HepG2 (cell line): ENCODE measurements at places on chromosomes 5 and 9. TPM values are rescaled to one million over a fixed set of nuclear protein-coding genes. Genes with fewer than 3 reads are reported as not detected.
A peak's percentile ranks its signal among the peaks of the same experiment; 100 is the strongest.

The BAAT gene
- total RNA-seq: 0.71 and 1.0 TPM in 2 replicates

The ACTBL2 gene
- total RNA-seq: not detected in 2 replicates

The SLC45A2 gene
- 0.22 TPM in 1 of 2 replicates, not detected in the other for total RNA-seq

The ADAMTS16 gene
- 0.02 and 0.07 TPM in 2 replicates for total RNA-seq

The FBP1 gene
- 0.28 and 0.29 TPM in 2 replicates for total RNA-seq

The PCDHGA11 gene
- total RNA-seq: 0.24 TPM in 1 of 2 replicates, not detected in the other

The GRM6 gene
- not detected in 2 replicates for total RNA-seq

- H3K36me3 ChIP-seq: no peaks in the 10 kb centered on the region
- H3K27ac ChIP-seq: no peak overlapping the region
- no peak overlapping the region for H3K4me3 ChIP-seq
- H3K4me1 ChIP-seq: peaks cover 25% of the 10 kb centered on the region
- no peaks in the 10 kb centered on the region for H3K27me3 ChIP-seq
- DNase-seq: peak; percentile 47
Measured at GRCh38 chr5:150562832-150563231, 54.9 kb downstream of the NDST1 start.

- H3K4me3 ChIP-seq: peak overlapping the region; percentile 17; the same call in 1 of the 2 replicates
- H3K4me1 ChIP-seq: peaks cover 32% of the 10 kb centered on the region
- DNase-seq: peak; percentile 16
Measured at GRCh38 chr5:172303162-172303561, 19.6 kb upstream of the UBTD2 start.

DNA sequence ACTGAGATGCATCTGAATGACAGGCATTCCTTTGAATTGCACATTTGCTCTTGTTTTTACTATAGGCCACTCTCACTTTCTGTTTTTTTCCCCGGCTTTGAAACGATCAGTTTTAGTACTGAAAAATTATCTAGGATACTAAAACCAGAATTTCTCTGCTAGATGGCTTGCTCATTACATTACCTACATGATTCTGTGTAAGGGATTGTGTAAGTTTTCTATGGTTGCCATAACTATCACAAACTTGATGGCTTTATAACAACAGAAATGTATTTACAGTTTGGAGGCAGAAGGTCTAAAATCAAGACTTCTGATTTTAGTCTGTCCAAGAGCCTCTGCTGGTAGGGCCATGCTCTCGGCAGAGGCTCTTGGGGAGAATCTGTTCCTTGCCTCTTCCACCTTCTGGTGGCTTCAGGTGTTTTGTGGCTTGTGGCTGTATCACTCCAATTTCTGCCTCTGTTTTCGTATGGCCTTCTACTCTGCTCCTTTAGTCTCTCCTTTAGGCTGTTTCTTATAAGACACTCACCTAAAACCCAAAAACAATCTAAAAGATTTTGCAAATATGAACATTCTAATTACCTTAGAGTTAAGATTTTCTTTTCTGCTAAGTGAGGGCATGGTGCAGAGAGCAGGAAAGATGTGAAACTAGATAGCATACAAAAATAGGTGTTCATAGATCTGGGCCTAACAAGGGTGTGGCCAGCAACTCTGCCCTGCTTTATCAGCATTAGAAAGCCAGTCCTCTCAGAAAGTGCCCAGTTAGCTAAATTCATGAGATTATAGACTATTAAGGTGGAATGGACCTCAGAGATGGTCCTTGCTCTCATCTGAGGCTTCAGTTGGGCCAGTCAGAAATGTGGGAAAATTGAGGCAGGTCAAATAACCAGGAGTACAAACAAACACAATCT lies 93.3 kb upstream of the CDKN2B start:
- DNase-seq: no peak
- no peak overlapping the region for H3K27ac ChIP-seq
- H3K36me3 ChIP-seq: no peaks in the 10 kb centered on the region
- no peaks in the 10 kb centered on the region for H3K4me1 ChIP-seq
- H3K27me3 ChIP-seq: no peaks in the 10 kb centered on the region
- H3K4me3 ChIP-seq: no peak overlapping the region

GRCh38 chr5:169628892-169629291 lies 8.2 kb upstream of the DOCK2 start:
- no peak overlapping the region for H3K27ac ChIP-seq
- no peak overlapping the region for H3K4me3 ChIP-seq
- no peaks in the 10 kb centered on the region for H3K27me3 ChIP-seq
- DNase-seq: no peak
- H3K4me1 ChIP-seq: no peaks in the 10 kb centered on the region

DNA sequence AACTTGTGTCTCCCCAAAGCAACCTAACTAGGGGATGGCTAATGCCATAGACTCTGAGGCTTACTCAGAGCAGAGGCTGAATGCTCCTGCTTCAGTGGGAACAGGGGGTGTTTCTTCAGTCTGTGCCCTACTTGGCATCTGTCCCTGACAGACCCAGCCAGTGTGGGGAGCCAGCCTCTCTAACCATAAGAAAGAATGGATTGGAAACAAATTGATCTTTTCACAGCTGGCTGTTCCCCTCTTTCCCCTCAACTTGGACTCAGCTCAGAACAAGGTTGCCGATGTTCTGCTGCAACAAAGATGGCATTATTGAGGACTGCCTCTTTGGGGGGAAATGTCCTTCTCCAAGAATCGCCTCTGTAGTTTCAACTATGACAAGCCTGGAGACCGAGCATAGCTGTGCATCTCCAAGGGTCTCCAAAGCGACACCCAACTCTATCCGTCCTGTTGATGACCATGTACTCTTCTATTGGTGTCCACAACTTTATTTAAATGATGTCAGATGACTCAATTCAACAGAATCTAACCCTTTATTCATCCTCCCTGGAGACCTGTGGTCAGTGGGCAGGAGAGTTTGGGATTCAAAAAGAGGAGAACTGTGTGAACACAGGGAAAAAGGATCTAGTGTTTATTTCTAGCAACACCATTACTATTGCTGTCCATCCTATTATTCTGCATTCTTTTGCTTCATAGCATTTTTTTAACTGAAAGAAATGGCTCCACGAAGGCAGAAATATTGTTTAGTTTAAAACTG lies 24.7 kb upstream of the TNC start:
- no peaks in the 10 kb centered on the region for H3K36me3 ChIP-seq
- H3K4me1 ChIP-seq: no peaks in the 10 kb centered on the region
- H3K27ac ChIP-seq: no peak overlapping the region
- no peaks in the 10 kb centered on the region for H3K27me3 ChIP-seq

DNA sequence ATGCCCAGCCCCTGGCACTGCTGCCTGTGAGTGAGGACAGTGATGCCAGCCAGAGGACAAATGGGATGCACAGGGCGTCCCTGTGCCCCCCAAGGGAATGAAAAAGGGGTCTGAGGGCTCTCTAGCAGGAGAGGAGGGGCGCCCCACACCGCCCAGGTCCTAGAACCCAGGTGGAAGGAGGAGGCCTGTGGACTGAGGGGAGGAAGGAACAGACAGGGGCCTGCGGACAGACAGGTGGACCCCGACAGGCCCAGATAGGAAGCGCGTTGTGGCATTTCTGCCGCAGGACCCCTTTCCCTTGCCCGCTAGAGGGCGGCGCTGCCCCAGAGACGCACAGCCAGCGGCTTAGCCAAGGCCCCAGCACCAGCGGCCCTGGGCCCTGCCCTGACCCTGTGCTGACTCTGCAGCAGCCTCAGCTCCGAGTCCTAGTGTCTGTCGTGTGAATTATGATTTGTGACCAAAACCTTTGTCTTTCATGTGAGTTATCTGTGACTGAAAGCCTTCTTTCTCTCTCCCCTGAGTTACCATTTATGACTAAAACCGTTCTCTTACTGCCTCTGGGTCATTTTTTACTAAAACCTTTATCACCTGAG lies 30.7 kb downstream of the TRIP13 start:
- no peaks in the 10 kb centered on the region for H3K27me3 ChIP-seq
- DNase-seq: peak; percentile 66
- H3K27ac ChIP-seq: no peak overlapping the region
- H3K4me1 ChIP-seq: peaks cover 22% of the 10 kb centered on the region
- H3K36me3 ChIP-seq: no peaks in the 10 kb centered on the region

- H3K27me3 ChIP-seq: no peaks in the 10 kb centered on the region
- no peaks in the 10 kb centered on the region for H3K4me1 ChIP-seq
- no peaks in the 10 kb centered on the region for H3K36me3 ChIP-seq
- DNase-seq: no peak
- H3K4me3 ChIP-seq: no peak overlapping the region
- H3K27ac ChIP-seq: no peak overlapping the region
Measured at GRCh38 chr9:116061546-116062205, 91.9 kb upstream of the PAPPA start.

DNA sequence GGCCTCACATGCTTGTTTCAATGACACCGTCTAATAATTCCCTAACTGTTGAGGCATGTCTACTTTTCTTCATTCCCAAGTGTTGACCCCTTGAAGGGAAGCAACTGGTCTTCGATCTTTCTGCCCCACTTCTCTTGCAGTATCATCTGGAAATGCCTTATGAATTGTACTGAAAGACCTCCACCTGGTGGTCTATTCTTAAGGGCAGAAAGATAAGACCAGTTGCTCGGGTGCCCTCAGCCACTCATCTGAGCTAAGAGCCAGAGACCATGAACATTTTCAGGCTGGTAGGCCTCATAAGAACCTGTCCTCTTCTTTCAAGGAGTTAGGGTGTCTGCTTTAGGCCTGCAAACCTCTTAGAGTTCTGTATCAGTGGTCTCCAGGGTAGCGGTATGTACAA lies 542.5 kb downstream of the CTNND2 start:
- H3K27me3 ChIP-seq: no peaks in the 10 kb centered on the region
- DNase-seq: no peak
- H3K27ac ChIP-seq: no peak overlapping the region
- H3K36me3 ChIP-seq: no peaks in the 10 kb centered on the region

DNA sequence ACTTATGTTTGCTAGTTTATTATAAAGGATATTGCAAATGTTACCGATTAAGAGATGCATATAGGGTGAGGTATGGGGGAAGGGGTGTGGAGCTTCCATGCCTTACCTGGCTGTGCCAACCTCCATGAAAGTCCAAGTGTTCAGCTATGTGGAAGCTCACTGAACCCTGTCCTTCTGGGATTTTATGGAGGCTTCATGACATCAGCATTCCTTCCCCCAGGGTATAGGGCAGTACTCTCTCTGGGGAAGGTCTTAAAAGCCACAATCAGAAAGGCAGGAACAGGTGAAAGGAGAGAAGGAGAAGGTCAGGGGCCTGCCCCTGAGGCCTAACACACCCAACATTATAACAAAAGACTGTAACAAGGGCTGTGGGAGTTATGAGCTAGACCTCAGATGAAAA lies 592.6 kb downstream of the PDE4D start:
- H3K4me1 ChIP-seq: peaks cover 20% of the 10 kb centered on the region
- H3K27me3 ChIP-seq: no peaks in the 10 kb centered on the region
- H3K36me3 ChIP-seq: no peaks in the 10 kb centered on the region
- DNase-seq: no peak

- H3K27me3 ChIP-seq: no peaks in the 10 kb centered on the region
- no peak for DNase-seq
- peak overlapping the region; percentile 91 for H3K27ac ChIP-seq
Measured at GRCh38 chr9:20684875-20685696, 1.0 kb downstream of the FOCAD start.

GRCh38 chr9:7456377-7456776 lies 343.2 kb downstream of the DMAC1 start:
- no peaks in the 10 kb centered on the region for H3K27me3 ChIP-seq
- DNase-seq: no peak
- H3K27ac ChIP-seq: no peak overlapping the region
- no peaks in the 10 kb centered on the region for H3K4me1 ChIP-seq
- no peaks in the 10 kb centered on the region for H3K36me3 ChIP-seq

DNA sequence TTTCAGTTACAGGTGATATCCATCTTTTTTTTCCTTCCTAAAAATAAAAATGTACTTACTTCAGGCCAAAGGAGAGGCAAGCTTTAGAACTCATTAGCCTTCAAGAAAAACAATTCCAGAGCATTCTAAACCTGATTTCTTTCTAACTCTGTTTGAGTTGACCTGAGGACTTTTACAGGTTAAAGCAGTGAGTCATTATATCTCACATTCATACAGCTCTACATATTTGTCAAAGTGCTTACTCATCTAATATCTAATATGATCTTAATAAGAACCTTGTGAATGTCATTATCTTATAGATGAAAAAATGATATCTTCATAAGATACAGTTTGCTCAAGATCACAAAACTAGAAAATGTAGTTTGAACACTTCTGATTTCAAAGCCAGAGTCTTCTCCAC lies 149.2 kb upstream of the CDKN2B start:
- no peak overlapping the region for H3K27ac ChIP-seq
- no peak overlapping the region for H3K4me3 ChIP-seq
- no peak for DNase-seq
- H3K27me3 ChIP-seq: no peaks in the 10 kb centered on the region
- H3K4me1 ChIP-seq: peaks cover 25% of the 10 kb centered on the region

DNA sequence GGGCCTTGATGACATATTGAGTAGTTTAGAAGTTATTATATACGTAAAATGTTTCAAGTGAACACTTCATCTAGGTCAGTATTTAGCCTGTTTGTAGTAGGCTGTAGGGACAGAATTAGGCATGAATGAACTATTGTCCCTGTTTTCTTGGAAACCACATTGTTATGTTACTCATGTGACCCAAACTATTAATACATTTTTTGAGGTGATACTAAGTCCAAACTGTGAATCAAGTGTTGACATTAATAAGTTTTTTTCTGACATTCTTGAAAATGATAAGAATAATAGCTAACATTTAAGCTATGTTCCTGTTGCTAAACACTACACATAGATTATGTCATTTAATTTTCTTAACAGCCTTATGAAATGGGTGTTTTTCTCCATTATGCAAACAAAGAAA lies 1642.7 kb upstream of the WWC1 start:
- no peak overlapping the region for H3K4me3 ChIP-seq
- H3K36me3 ChIP-seq: no peaks in the 10 kb centered on the region
- no peaks in the 10 kb centered on the region for H3K4me1 ChIP-seq
- no peaks in the 10 kb centered on the region for H3K27me3 ChIP-seq

DNA sequence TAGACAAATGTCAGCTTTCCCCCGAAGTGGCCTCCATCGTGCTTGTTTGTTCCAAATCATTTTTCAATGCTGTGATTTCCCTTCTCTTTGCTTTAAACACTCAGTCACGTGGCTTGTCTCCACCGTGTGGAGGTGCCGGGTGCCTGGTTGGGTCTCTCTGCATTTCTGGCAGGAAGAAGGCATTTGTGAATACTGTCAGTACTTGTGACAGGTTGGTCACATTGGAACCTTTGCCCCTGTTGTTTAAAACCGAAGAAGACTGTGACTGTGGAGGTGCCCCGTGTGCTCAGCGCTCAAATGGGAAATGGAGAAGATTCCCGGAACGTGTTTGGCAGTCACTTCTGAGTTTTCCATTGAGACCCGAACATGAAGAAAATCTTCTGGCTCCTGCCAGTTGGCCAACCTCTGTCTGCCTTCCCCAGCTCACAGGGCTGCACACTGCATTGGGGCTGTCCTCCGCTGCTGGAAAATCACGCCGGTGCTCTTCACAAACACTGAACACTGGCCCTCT lies 74.6 kb downstream of the LMNB1 start:
- no peaks in the 10 kb centered on the region for H3K4me1 ChIP-seq
- H3K36me3 ChIP-seq: no peaks in the 10 kb centered on the region
- H3K27me3 ChIP-seq: no peaks in the 10 kb centered on the region
- DNase-seq: no peak
- no peak overlapping the region for H3K27ac ChIP-seq
- no peak overlapping the region for H3K4me3 ChIP-seq
